Stimulated activated CD4-positive, alpha-beta T cell treated with anti-CD3 and anti-CD28 coated beads, Interleukin-12 subunit alpha, Interleukin-12 subunit beta, amount 100 ng/mL, for 48 hours (primary cell): ENCODE measurements at places on chromosomes 1 and 21.
A peak's percentile ranks its signal among the peaks of the same experiment; 100 is the strongest.

GRCh38 chr21:40902993-40903392 is 56.0 kb upstream of the DSCAM start:
- DNase-seq, result no peak

GRCh38 chr1:1295154-1295923 is 12.4 kb downstream of the ACAP3 start:
- DNase-seq, result no peak

GRCh38 chr1:201468501-201468843 is 516 bp downstream of the PHLDA3 start:
- DNase-seq, result no peak

GRCh38 chr1:11802616-11802972 is 3.2 kb downstream of the MTHFR start:
- DNase-seq, result no peak

DNA sequence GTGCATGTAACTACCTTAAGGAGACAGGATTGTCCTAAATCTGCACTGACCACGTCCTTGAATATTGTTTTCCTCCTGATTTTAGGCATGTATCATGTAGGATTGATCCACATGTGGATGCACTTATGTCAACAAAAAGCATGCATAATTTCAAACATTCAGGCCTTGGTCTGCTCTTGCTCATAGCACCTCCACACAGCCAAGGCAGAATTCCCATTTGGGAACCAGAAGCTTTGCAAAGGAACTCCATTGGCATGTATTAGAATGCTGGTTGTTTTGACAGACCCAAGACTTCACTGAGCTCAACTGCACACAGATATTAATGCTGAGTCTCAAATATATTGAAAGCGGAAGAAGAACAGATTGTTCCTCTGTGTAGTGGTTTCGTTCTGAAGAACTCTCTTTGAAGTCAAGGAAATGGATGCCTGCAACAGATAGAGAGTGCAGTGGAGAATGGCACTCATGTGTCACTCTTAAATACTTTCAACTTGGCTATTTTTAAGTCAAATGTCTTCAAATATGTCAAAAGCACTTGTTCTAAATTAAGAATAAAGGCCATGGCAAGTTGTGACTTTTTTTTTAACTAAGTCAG is 387.6 kb downstream of the LTN1 start:
- no peak for DNase-seq

DNA sequence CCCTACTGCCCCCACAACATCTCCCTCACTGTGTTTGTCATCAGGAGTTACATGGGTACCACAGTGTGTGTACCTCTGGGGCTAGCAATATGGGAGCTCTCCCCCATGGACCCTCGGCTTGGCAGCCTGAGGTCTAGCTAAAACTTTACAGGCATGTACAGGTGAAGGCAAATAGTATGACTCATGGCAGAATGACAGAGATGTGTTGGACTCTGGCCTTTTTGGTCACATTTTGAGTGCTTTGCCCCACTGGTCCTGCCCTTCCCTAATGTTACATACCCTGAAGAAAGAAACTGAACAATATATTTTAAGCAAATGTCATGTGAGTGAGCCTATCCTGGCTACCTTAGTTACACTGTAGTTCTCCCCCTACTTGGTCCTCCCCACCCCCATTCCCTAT is 124.0 kb downstream of the NGF start:
- no peak for DNase-seq

DNA sequence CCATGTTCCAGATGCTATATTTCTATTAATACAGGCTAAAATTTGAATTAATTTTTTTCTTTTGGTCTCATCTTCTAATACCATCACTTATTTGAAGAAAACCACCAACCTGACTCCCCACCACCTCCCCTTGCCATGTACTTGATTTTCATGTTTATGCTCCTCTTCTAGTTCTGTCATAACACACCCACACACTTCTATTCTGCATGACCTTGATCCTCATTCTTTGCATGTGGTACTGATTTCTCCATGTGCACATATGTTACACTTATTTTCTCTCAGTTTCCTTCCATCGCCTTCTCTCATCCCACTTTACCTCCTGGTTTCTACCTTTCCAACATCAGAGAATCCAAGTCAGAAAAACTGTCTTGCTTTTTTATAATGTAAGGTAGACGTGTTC is 78.9 kb upstream of the ARID1A start:
- DNase-seq, result no peak

DNA sequence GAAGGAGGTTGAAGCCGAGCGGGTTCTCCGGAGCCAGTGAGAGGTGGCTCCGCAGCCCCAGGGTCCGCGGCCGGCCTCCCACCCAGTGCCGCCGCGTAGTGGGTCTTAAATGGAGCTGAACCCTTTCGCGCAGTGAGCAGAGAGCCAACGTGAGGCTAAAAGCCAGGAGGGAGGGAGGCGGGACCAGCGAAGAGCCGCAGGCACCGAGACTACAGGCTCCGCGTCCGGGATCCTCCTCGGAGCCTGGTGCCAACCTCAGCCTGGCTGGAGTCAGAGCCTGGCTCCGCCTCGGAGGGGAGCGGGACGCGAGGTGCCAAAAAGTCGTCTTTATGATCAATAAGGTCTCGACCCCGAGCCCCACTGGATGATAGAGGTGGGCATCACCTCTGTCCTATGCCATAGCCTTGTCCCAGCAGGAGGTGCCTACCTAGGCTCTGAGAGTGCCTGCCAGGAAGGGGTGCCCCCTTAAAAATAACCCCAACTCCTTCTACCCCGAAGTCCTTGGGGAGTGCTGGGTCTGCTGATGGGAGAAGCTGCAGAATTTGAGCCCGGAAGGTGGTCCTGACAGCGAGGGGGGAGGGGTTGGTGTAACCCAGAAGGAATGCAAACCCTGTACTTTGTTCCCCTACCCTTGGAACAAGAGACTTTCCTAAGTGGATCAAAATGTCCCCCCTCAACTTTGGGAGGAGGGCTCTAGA is 1.6 kb downstream of the IGSF21 start:
- no peak for DNase-seq

DNA sequence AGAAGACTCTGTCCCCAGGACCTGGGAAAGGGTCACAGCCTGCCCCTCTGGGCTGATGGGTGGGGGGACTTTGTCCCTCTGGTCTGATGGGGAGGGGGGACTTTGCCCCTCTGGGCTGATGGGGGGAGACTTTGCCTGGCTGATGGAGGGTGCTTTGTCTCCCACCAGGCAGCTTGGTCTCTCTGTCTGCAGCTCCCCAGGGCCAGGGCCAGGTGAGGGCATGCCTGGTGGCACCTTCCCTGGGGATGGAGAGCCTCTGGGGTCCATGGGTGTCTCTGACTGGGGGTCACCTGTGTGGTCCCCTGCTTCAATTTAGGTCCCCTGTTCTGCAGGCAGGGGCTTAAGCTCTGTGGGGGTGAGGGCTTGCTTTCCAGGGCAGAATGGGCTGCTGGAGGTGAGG is 23.5 kb upstream of the TTC34 start:
- no peak for DNase-seq

GRCh38 chr21:42161956-42162681 is 56.8 kb upstream of the ABCG1 start:
- no peak for DNase-seq

DNA sequence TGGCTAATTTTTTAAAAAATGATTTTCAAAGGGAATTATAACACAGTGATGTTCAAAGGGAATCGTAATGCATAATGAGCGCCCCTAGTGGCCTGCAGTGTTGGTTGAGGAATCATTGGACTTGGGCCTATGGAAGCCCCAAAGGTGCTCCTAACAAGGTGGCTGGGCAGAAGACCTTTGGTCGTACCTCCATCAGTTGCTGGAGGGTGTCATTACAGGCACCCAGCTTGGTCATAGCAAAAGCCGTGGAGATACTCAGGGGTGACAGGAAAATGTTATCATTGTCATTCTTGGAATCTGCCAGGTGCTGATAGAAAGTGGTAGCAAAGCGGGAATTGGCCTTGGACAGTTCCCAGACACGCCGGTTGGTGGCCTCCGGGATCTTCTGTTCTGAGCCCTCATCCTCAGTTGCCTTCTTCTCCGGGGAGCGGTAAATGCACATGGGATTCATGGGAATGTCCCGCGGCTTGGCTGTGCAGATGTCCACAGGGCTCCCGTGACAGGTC is 2.7 kb downstream of the SERPINC1 start:
- peak; percentile 15 for DNase-seq

- no peak for DNase-seq
These were observed at the start of gene BMP8B for GRCh38 chr1:39788758-39789570. Gene BMP8B, minus strand, starts transcription at chr1:39788865. Its CDS starts 380 bp downstream, at chr1:39788485.

- no peak for DNase-seq
These were observed 5.2 kb upstream of the RERE start for GRCh38 chr1:8822373-8823294.

GRCh38 chr1:15803380-15803779 is 4.1 kb downstream of the UQCRHL start:
- DNase-seq, result peak; percentile 17

DNA sequence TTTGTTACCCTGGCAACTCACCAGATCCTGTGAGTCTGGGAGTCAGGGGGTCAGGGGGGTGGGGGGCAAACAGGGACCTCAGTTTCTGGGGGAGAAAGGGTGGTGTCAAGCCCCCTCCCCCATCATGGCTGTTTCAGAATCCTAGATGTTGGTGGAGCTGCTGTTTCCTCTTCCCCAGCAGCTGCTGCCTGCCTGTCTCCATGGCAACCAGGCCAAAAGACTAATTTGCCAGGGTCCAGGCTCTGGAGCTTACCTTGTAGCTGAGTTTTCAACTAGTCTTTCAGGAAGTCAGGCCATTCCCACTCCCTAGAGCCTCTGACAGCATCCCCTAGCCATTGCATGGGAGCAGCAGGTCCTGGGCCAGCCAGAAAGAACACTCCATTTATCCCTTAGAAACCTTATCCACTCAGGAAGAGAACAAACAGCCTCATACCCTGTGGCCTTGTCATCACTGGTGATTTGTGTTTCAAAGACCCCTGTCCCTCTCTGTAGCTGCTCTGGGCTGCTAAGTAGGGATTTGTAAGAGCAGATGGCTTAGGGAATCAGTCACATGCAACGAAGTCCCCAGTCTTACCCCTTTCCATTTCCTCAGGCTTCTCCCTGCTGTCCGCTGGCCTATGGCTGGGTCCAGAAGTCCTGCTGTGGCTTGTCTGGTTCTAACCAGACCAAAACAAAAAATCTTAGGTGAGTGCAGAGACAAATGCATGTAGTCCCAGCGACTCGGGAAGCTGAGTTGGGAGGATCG is 21.5 kb upstream of the STMN1 start:
- DNase-seq, result no peak

GRCh38 chr1:117664314-117664713 is 58.5 kb downstream of the TENT5C start:
- peak; percentile 44 for DNase-seq

DNA sequence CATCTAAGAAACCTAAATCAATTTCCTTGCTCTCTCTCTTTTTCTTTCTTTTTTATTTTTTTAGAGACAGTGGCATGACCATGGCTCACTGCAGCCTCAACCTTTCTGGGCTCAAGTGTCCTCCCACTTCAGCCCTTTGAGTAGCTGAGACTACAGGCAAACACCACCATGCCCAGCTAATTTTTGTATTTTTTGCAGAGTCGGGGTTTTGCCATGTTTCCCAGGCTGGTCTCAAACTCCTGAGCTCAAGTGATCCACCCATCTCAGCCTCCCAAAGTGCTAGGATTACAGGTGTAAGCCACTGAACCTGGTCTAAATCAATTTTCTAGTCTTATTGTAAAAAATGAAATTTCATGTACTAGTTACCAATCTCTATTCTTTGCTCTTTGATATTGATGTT is 108.9 kb downstream of the LHX8 start:
- DNase-seq, result no peak

DNA sequence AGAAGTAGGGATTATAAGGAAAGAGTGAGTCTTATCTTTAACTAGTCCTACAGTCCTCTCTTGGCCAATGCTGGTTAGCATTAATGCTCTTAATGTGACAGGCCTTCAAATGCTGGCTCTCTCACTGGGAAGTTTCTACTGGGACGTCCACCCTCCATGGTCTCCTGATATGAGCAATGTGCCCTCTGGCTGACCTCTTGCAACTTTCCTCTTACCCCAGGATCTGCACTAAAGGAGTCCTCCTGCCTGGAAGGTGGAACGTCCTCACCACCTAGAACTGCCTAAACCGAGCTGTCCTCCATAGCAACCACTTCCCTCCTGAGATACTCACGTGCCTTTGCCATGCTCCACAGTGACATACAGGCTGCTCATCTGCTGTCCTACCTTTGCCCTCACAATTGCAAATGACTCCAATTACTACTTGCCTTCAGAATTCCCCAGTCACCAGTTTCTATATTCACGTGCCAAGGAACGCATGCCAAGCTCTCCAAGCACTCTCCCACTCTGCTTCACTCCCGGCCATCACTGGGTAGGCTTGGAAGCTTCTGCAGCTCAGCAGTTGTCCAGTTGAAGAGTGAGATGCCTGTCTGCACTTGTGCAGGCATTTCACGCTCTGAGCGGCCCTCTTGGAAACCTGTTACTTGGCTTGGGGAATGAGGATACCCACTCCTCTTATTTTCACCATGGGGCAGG is 404.7 kb downstream of the RRAGC start:
- no peak for DNase-seq

DNA sequence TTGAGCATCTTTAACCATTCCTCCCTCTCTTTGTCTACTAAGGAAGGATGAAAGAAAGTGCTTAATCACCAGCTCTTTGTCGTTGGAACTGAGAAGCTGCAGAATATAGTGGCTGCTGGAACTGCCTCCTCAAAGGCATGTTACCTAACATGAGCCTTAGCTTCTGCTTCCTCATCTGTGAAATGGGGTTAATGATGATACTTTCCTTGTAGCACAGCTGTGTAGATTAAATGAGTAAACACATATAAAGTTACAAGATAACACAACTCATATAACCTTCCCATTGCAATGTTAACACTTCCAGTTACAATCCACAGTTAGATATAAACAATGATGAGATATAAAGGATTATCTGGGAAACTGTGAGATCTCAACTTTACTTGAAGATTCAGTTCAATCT is 48.4 kb upstream of the ZNF326 start:
- DNase-seq, result no peak

DNA sequence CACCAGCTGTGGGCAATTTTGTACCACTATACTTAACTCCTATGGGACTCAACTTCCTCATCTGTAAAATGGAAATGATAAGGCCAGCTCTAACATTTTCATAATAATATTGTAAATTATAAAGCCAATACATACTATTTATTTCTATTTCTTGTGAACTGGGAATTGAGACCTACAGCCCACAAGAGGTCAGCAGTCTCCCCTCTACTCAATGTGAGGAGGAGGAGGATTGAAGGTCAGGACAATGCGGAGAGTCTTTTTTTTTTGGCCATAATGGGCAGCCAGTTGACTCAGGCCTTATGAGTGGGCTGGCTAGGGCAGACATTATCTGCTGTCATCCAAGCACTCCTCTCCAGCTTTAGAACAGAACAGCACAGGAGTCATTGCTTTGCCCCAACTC is 90.5 kb downstream of the NUF2 start:
- no peak for DNase-seq
